K562 (cell line): ENCODE measurements at places on chromosomes 16 and 17. TPM values are rescaled to one million over a fixed set of nuclear protein-coding genes. Genes with fewer than 3 reads are reported as not detected.

Gene HBQ1
- 89.7 and 102 TPM in 2 replicates for total RNA-seq

Gene ABHD15
- 4.0 and 4.2 TPM in 2 replicates for total RNA-seq

Gene CD68
- 30.1 and 34.8 TPM in 2 replicates for total RNA-seq

Gene NATD1
- total RNA-seq, result 5.4 TPM in 2 replicates

Gene PRSS33
- not detected in 2 replicates for total RNA-seq
